ENCODE measurements at places on chromosomes 3 and 15. TPM values are rescaled to one million over a fixed set of nuclear protein-coding genes. Genes with fewer than 3 reads are reported as not detected.

The GOLGA6L9 gene
- 7.3 TPM for polyA plus RNA-seq

The PLA2G4E gene
- not detected for polyA plus RNA-seq

GRCh38 chr3:171643681-171644080 lies 166.6 kb downstream of the PLD1 start:
- no peaks in the 10 kb centered on the region for H3K36me3 ChIP-seq
- H3K4me3 ChIP-seq = no peak overlapping the region
- no peak overlapping the region for H3K27ac ChIP-seq
- no peaks in the 10 kb centered on the region for H3K4me1 ChIP-seq
- no peak for DNase-seq

- no peak overlapping the region for H3K27ac ChIP-seq
- H3K27me3 ChIP-seq = no peaks in the 10 kb centered on the region
- DNase-seq = no peak
- no peak overlapping the region for H3K4me3 ChIP-seq
These were observed 7.6 kb downstream of the CORO2B start for GRCh38 chr15:68586274-68586961.

- no peaks in the 10 kb centered on the region for H3K4me1 ChIP-seq
- H3K27ac ChIP-seq = no peak overlapping the region
- peak; percentile 30 for DNase-seq
These were observed 345.6 kb downstream of the MCTP2 start for GRCh38 chr15:94576889-94577533.
